MG63 (cell line): ENCODE measurements at places on chromosomes 3 and 15.

- DNase-seq, result peak; percentile 67
Observed at GRCh38 chr3:42014921-42015533, 53.1 kb upstream of the ULK4 start.

DNA sequence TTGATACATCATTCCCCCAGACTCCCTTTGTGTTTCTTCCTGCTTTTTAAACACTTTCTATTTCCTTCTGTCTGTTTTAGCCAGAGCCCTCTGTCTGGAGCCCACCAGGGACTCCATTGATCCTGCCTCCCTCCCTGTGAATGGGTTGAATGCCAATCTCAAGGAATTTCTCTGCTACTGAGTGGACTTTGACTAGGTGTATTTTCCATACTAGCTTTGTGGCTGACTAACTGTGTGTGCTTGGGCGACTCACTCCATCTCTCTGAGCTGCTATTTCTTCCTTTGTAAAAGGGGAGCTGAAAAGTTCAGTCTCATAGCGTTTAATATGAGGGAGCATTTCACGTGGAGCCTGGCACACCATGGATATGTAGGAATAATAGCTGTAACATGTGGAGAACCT is 98.8 kb downstream of the EEFSEC start:
- no peak for DNase-seq

GRCh38 chr15:96356494-96357455 is 26.3 kb downstream of the NR2F2 start:
- peak; percentile 86 for DNase-seq

GRCh38 chr3:29011966-29012365 is 268.9 kb upstream of the RBMS3 start:
- no peak for DNase-seq

DNA sequence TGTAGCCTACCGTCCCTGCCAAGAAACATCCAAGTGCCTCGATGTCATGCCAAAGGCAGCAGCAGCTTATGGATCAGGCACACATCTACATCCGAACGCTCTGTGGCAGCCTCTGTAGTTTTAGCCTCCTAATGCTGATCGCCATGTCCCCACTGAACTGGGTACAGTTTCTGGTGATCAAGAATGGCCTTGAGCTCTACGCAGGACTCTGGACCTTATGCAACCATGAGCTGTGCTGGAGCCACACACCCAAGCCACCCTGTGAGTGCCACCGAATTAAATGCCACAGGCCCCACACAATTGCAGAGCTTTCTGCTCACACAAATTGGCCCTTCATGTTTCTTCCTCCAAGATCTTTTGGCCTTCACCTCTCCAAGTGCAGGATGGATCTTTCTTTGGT is 543 bp downstream of the TMEM202 start:
- DNase-seq, result no peak

- no peak for DNase-seq
Observed at GRCh38 chr15:35723852-35724251, 177.9 kb upstream of the DPH6 start.

- DNase-seq, result no peak
Observed at GRCh38 chr3:9441501-9442221, 44.2 kb downstream of the SETD5 start.

DNA sequence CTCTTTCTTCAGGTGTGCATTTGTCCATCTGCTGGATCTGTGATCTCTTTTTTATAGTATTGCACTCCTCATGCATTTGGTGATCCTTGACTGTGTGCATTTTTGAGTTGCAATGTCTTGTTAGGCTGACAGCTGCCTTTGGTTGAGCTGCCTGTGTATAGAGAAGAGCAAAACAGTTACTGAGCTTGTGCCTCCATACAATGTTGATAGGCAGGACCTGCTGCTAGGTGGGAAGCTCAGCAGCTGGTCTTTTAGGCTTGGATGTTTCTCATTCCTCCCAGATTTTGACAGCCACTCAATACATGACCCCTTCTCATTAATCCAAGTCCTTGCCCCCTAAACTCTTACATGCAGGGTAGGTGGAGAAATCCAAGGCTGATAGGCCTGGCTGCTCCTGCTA is 74.8 kb upstream of the PIAS1 start:
- no peak for DNase-seq

GRCh38 chr3:159824333-159824732 is 164.3 kb upstream of the IL12A start:
- DNase-seq, result peak; percentile 85

GRCh38 chr3:155553780-155554179 is 191.1 kb downstream of the PLCH1 start:
- no peak for DNase-seq

GRCh38 chr3:100067589-100067988 is 46.7 kb downstream of the FILIP1L start:
- no peak for DNase-seq

DNA sequence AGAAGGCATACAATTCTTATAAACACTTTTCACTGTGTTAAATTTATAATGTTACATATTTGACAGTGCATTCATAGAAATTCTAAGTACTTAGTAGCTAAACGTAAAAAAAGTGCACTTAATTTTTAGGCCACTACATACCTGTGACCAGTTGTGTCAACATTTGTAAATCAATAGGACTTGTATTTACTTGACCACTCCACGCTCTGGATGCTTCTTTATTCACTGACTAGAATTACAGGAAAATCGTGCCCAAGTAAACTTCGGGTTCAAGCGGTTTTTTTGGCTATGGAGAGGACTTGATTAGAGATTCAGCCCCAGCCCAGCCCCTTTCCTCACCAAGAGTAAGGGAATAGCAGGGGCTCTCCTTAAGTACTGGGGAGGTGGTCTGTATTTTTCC is 21.8 kb downstream of the WDR53 start:
- DNase-seq, result no peak
